ENCODE measurements at places on chromosomes 1 and 21. TPM values are rescaled to one million over a fixed set of nuclear protein-coding genes. Genes with fewer than 3 reads are reported as not detected.

DNA sequence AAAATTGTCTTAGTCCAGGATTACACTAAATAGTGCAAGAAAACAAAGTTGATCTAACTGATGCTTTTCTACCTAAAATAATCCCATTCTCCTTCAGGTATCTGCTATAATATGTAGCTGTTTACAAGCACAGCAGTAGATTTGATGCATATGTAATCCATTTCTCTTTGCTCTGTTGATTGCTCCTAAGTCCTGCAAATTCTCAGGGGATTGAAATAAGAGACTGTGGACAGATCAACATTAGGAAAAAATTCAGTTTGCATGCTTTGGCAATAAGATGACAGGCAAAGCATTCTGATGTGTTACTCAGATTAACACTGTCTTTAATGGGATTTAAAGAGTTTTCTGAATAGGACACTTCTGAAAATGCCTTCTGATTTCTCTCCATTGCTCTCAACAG, 34.7 kb downstream of the RNF11 start:
- no peaks in the 10 kb centered on the region for H3K27me3 ChIP-seq
- no peak for DNase-seq
- peaks cover 19% of the 10 kb centered on the region for H3K36me3 ChIP-seq
- H3K4me3 ChIP-seq, result no peak overlapping the region
- peaks cover 25% of the 10 kb centered on the region for H3K4me1 ChIP-seq

GRCh38 chr1:160672789-160673695, 26.2 kb upstream of the SLAMF1 start:
- H3K4me1 ChIP-seq, result peaks cover 26% of the 10 kb centered on the region
- DNase-seq, result peak; percentile 15
- H3K4me3 ChIP-seq, result no peak overlapping the region
- H3K36me3 ChIP-seq, result peaks cover 37% of the 10 kb centered on the region
- H3K27ac ChIP-seq, result no peak overlapping the region

- no peaks in the 10 kb centered on the region for H3K4me1 ChIP-seq
- H3K27me3 ChIP-seq, result no peaks in the 10 kb centered on the region
- no peak for DNase-seq
- no peak overlapping the region for H3K4me3 ChIP-seq
- no peaks in the 10 kb centered on the region for H3K36me3 ChIP-seq
- no peak overlapping the region for H3K27ac ChIP-seq
Observed at GRCh38 chr1:98480271-98480670, 181.2 kb upstream of the SNX7 start.

DNA sequence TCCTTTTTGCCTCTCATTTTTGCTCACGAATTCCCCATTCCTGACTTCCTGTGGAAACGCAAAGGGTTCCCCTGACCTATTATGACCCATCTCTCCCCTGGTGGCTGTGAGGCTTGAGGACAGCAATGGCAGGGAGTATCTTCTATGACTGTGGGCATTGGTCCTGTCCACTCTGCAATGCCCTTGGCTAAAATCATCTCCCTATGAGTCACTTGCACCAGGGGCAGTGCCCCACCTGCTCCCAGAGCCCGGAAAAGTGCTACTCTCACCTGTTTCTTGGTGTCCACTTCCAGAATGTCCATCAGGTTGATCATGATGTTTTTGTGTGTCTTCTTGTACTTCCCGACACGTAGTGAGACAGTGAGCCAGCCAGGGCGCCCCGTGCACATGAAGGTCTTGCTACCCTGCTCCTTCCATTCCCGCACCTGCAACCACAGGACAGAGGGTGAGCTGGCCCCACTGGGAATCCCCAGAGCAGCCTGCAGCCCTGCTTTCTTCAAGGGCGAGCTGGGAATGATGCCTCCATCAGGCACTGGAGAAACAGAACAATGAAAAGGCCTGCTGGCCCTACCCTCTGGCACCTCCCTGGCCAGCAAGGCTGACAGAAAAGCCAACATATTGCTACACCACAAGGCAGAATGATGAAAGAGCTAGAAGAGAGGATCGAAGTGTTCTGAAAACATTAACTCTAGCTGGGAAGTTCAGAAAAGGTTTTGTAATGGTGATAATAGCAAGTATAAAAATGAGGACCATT, 3.5 kb downstream of the DHCR24 start:
- peaks cover 50% of the 10 kb centered on the region for H3K36me3 ChIP-seq
- H3K27ac ChIP-seq, result no peak overlapping the region
- peaks cover 20% of the 10 kb centered on the region for H3K4me1 ChIP-seq

- no peaks in the 10 kb centered on the region for H3K36me3 ChIP-seq
- no peak for DNase-seq
- H3K27ac ChIP-seq, result no peak overlapping the region
- H3K4me3 ChIP-seq, result no peak overlapping the region
- peaks cover 20% of the 10 kb centered on the region for H3K4me1 ChIP-seq
- H3K27me3 ChIP-seq, result peaks cover 4% of the 10 kb centered on the region
Observed at GRCh38 chr1:219062161-219062560, 111.5 kb upstream of the LYPLAL1 start.

The CD164L2 gene
- total RNA-seq, result not detected

DNA sequence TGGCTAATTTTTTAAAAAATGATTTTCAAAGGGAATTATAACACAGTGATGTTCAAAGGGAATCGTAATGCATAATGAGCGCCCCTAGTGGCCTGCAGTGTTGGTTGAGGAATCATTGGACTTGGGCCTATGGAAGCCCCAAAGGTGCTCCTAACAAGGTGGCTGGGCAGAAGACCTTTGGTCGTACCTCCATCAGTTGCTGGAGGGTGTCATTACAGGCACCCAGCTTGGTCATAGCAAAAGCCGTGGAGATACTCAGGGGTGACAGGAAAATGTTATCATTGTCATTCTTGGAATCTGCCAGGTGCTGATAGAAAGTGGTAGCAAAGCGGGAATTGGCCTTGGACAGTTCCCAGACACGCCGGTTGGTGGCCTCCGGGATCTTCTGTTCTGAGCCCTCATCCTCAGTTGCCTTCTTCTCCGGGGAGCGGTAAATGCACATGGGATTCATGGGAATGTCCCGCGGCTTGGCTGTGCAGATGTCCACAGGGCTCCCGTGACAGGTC, 2.7 kb downstream of the SERPINC1 start:
- DNase-seq, result peak; percentile 5
- H3K4me3 ChIP-seq, result no peak overlapping the region
- H3K27me3 ChIP-seq, result no peaks in the 10 kb centered on the region
- no peaks in the 10 kb centered on the region for H3K4me1 ChIP-seq
- no peaks in the 10 kb centered on the region for H3K36me3 ChIP-seq
- H3K27ac ChIP-seq, result no peak overlapping the region

- peaks cover 17% of the 10 kb centered on the region for H3K27me3 ChIP-seq
- no peaks in the 10 kb centered on the region for H3K4me1 ChIP-seq
- no peak overlapping the region for H3K4me3 ChIP-seq
- H3K27ac ChIP-seq, result no peak overlapping the region
Observed at GRCh38 chr1:163174524-163175437, 27.9 kb downstream of the RGS5 start.

The PDC gene
- not detected for total RNA-seq

The PLA2G2D gene
- total RNA-seq, result not detected

GRCh38 chr21:41743321-41744027, 23.4 kb downstream of the RIPK4 start:
- no peaks in the 10 kb centered on the region for H3K4me1 ChIP-seq
- no peaks in the 10 kb centered on the region for H3K27me3 ChIP-seq
- peaks cover 5% of the 10 kb centered on the region for H3K36me3 ChIP-seq
- H3K4me3 ChIP-seq, result no peak overlapping the region
- no peak for DNase-seq
- H3K27ac ChIP-seq, result no peak overlapping the region

DNA sequence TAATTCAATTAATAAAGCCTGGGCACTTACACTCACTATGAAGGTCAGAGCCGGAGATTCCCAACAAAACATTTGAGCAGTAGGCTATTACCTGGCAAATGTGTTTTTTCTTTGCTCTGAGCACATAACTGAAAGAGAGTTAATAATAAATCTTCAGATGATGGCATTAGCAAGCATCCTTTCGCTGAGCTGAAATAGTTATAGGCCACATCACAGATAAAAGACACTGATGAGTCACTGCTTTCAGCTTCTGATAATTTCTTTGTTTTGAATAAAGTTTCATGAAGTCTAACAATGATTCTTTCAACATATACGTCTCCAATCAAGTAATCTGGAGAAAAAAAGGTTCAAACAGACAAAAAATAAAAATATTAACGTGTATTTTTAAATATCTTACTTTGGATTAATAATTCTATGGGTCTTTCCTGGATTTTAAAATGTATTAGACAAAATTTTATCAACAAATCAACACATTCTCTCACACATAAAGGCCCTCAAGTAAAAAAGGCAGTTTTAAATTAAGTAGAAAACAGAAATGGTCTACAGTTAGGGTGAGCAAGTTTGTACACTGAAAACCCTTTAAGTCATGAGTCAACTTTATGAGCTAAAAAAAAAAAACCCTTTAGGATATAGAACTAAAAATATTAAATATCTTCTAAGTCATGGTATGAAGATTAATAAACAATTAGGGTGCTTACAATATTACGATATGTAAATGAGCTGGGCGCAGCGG, 33.1 kb downstream of the LTN1 start:
- H3K4me3 ChIP-seq, result no peak overlapping the region
- H3K36me3 ChIP-seq, result peaks cover 37% of the 10 kb centered on the region

The LCK gene
- total RNA-seq, result 286 TPM

GRCh38 chr1:87224201-87224600, 104.5 kb upstream of the LMO4 start:
- no peak overlapping the region for H3K27ac ChIP-seq
- DNase-seq, result no peak
- no peaks in the 10 kb centered on the region for H3K36me3 ChIP-seq
- no peak overlapping the region for H3K4me3 ChIP-seq
- H3K27me3 ChIP-seq, result peaks cover 4% of the 10 kb centered on the region
- H3K4me1 ChIP-seq, result no peaks in the 10 kb centered on the region

- peak overlapping the region; percentile 53 for H3K4me3 ChIP-seq
- peaks cover 69% of the 10 kb centered on the region for H3K4me1 ChIP-seq
- H3K27me3 ChIP-seq, result no peaks in the 10 kb centered on the region
- peaks cover 13% of the 10 kb centered on the region for H3K36me3 ChIP-seq
- H3K27ac ChIP-seq, result peak overlapping the region; percentile 65
Observed at GRCh38 chr1:147545133-147545532, 3.8 kb downstream of the BCL9 start.

The PLXNA2 gene
- not detected for total RNA-seq

- no peak overlapping the region for H3K4me3 ChIP-seq
- no peaks in the 10 kb centered on the region for H3K36me3 ChIP-seq
- DNase-seq, result no peak
- no peaks in the 10 kb centered on the region for H3K27me3 ChIP-seq
Observed at GRCh38 chr1:53869454-53870117, 20.0 kb downstream of the YIPF1 start.

The TMEM52 gene
- 2.7 TPM for total RNA-seq

The TRAF5 gene
- 23.7 TPM for total RNA-seq

DNA sequence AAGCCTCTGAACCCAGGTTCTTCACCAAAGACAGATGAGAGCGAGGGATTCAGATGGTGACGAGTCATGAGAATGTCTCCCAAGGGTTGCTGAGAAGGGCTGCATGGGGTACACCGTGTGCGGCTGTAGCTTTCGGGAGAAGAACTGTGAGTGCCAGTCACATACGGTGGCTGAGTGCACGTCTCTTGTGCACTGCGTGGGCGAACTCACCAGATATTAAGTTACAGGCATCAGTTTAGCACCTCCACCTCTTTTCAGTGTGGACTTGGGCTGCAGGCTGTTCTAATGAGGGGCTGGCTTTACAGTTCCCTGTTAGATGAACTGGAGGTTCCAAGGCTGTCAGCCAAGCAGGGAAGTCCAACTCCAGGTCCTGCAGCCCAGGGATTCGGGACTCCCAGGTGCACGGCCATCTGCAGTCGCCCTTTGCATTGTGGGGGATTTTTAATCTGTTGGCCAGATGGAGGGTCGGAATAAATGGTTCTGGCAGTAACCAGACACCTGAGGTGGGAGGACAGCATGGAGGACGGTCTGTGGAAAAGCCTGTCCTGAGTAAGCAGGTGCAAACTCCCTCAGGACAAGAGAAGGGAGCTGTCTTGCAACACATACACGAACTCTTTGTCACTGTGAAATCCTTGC, 26.5 kb upstream of the AVPR1B start:
- H3K27ac ChIP-seq, result no peak overlapping the region
- H3K4me1 ChIP-seq, result peaks cover 3% of the 10 kb centered on the region
- H3K27me3 ChIP-seq, result peaks cover 8% of the 10 kb centered on the region
- DNase-seq, result no peak

DNA sequence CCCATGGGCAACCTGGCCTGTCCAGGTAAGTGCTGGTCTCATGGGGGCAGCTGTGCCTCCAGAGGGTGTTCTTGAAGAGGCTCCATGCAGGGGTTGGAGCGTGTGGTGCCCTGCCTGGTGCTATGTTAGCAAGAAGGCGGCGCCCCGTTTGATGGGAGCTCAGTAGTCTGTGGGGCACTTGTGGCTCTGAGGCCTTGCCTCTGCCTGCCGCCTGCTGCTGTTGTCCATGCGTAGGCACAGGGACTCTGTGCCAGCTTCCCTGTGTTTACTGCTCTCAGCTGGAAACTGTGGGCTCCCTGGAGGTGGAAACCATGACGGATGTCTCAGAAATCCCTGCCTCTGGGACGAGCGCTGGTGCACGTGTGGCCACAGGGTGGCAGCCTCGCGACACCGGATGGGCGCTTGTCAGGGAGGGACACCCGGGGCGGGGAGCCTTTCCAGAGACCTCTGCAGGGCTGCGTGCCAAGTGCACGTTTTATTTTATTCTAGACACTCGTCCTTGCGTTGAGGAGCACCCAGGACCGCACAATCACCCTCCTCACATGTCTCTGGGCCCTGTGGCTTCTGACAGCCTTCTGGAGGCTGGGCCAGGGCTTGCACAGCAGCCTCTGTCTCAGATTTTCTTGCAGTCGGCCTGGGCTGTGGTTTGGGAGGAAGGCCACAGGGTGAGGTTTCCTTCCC, 27.1 kb downstream of the SNAP47 start:
- DNase-seq, result peak; percentile 84
- H3K4me3 ChIP-seq, result no peak overlapping the region

The ERRFI1 gene
- total RNA-seq, result 1.4 TPM

The NPR1 gene
- total RNA-seq, result not detected

DNA sequence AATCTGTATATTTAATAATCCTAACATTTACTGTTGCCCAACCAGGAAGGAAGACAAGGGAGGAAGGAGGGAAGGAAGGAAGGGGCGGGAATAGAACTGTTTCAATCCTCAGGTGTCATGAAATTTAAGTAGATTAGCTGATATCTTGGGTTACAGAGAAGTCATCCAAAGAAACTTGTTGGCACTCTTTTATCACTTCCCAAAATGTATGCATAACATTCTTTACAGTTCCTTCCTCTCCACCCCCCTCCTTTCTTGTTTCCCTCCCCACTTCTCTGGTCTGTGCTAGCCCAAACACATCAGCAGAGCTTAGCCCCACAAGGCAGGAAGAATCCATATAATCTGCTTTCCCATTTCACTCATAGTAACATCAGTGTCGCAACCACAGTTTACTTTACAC, 110.9 kb downstream of the ESRRG start:
- no peak overlapping the region for H3K4me3 ChIP-seq
- H3K27ac ChIP-seq, result no peak overlapping the region
- H3K4me1 ChIP-seq, result no peaks in the 10 kb centered on the region
- no peak for DNase-seq

- H3K27ac ChIP-seq, result no peak overlapping the region
- DNase-seq, result no peak
- no peaks in the 10 kb centered on the region for H3K27me3 ChIP-seq
- H3K4me3 ChIP-seq, result no peak overlapping the region
- no peaks in the 10 kb centered on the region for H3K4me1 ChIP-seq
- H3K36me3 ChIP-seq, result peaks cover 2% of the 10 kb centered on the region
Observed at GRCh38 chr1:222974496-222974895, 159.7 kb downstream of the DISP1 start.

The CD1E gene
- total RNA-seq, result not detected

All from activated naive CD8-positive, alpha-beta T cell treated with anti-CD3 and anti-CD28 coated beads for 36 hours (primary cell).